ENCODE measurements at places on chromosomes 13 and 19.

DNA sequence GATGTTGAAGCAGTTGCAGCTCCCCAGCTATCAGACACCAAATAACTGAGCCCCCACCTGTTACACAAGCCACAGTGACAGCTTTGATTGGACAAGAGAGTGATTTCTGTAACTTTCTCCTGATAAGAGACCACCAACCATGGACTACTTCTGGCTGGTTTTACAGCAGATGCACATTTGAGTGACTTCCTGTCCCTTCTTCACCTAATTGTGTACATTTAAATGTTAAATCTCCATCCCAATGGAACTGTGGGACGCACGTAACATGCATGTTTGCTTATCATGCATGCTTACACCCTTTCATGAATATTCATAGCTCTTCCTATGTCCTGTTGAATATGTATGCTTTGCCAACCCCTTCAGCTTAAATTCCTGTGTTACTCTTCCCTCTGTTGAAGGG, 6.0 kb upstream of the TNFSF11 start:
- DNase-seq = no peak

DNA sequence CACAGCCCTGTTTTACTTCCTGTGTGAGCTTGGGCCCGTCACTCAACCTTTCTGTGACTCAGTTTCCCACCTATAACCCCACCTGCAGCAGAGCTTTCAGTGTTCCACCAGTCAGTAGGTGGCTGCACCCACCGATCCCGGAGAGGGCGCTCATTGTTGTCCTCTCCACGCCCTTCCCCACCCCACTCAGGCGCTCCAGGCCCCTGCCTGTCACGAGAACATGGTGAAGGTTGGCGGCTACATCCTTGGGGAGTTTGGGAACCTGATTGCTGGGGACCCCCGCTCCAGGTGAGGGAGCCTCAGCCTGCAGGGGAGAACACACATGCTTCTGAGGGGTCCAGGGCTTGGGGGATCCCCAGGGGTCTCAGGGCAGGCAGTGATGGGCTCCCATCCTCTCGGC, 12.3 kb downstream of the FUZ start:
- DNase-seq = no peak

- no peak for DNase-seq
Measured at GRCh38 chr19:10439588-10439987, 19.2 kb downstream of the PDE4A start.

- DNase-seq = no peak
Measured at GRCh38 chr13:33684874-33685273, 133.1 kb upstream of the RFC3 start.

GRCh38 chr19:6773323-6773931, 919 bp downstream of the VAV1 start:
- no peak for DNase-seq

DNA sequence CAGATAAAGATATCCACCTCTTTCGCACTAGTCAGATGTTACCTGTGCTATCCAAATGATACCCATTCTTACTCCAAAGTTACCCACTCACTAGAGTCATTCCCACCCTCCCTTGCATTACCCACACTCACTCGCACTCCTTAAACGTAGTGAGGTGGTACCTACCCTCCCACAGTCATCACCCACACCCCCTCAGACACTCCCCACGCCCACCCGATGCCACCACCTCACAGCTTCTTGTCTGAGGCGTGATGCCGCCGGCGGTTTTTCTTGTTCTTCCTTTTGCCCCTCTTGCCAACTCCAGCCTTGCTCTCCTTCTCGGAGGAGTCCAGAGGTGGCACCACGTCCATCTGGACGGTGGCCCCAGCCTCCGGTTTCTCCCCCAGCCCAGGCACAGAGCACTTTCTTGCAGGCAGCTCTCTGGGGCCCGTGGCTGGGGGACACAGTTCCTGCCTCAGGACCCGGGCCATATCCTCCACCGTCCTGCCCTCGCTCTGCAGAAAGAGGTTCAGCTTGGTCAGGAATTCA, 1.2 kb downstream of the PNMA8C start:
- DNase-seq = no peak

DNA sequence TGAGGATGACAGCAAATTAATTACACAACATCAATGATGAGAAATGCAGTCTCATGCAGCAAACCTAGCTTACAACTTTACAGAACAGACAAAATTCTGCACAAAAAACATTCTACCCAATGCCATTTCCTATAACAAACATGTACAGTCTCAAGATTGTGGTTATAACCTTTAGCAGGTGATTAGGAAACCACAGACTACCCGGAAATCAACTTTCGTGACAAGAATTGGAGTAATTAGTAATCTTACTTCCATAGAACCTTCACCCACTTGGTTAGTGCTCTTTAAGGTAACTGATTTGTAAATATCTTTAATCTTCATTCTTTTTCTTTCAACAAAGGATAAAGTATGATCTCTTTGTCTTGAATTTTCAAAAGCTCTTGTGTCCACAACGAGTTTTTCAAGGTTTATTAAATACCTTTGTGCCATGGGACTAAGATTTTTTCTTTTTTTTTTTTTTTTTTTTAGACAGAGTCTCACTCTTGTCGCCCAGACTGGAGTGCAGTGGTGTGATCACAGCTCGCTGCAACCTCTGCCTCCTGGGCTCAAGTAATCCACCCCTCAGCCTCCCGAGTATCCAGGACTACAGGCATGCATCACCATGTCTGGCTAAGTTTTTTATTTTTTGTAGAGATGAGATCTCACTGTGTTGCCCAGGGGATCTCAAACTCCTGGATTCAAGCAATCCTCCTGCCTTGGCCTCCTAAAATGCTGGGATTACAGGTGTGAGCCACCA, 78.8 kb downstream of the MAP4K1 start:
- DNase-seq = no peak

DNA sequence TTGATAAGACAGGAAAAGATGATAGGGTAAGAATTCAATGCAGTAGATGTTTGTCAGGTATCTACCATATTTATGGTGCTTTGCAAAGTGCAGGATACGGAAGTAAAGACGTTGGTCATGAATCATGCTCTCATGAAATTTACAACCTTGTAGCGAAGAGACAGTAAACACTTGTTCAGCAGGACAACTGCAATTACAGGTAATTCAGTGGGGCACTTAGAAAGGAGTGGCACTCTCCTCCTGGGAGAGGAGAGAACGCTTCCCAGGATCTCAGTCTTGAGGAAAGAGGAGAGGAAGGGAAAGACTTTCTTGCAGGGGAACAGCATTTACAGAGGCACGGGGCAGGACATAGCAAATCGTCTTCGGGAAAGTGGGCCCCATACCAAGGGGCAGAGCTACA, 46.4 kb downstream of the SOX1 start:
- DNase-seq = no peak

DNA sequence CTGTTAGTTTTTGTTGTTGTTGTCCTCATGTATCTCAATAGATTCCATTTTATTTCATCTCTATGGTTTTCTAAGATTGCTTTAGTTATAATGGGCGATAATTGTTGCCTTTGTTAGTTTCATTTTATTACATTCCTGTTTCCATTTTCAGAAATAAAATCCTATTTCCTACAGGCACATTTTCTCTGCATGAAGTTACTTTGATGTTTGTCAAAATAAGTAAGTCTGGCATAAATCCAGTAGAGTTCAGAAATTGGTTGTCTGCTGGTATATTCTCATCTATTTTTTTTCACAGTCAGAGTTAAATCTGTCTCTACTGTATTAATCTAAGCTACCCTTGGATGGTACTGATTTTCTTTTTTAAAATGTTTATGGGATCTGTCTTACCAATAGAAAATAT, 204.1 kb downstream of the MYO16 start:
- no peak for DNase-seq

GRCh38 chr13:42977219-42977659, 14.8 kb downstream of the EPSTI1 start:
- no peak for DNase-seq

DNA sequence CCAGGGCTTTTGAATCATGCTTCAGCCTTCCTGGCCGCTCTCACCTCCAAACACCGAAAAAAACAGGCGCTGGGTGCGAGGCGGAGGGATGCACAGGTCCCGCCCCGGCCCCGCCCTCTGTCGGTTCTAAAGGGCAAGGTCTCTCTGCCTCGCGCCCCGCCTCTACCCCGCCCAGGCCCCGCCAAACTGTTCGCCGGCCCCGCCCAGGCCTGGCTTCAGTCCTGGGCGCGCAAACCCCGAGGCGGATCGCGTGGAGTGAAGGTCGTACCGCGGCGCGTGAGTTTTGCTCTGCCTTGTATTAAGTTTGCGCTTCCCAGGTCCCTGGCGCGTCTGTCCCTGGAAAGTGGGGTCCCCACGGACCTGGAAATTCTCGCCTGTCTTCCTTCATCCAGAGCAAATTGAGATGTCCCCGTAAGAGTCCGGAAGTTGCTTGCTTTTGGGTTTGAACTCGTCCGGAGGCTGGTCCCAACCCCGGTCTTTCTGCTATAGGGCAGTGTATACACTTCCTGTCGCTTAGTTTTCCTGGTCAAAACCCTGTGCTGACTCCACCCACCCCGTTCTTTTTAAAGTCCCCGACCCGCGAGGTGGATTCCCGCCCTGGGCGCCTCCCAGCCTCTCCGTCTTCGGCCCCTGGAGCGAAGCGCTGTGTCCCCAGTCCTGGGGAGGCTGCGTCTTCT, 8.4 kb downstream of the ZNF808 start:
- DNase-seq = no peak

DNA sequence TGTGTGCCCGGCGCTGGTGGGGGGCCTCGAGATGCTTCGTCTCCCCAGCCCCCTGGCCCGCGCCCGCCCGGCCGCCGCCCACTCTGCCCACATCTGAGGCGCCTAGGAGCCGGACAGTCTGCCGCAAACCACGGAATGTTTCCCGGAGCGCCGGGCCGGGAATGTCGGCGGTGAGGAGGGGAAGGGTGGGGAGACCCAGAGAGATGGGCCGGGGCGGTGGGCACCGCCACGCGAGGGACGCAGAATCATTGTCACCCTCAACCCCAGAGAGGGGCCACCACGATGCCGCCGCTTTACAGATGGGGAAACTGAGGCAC, 46.1 kb upstream of the NFIC start:
- DNase-seq = no peak

DNA sequence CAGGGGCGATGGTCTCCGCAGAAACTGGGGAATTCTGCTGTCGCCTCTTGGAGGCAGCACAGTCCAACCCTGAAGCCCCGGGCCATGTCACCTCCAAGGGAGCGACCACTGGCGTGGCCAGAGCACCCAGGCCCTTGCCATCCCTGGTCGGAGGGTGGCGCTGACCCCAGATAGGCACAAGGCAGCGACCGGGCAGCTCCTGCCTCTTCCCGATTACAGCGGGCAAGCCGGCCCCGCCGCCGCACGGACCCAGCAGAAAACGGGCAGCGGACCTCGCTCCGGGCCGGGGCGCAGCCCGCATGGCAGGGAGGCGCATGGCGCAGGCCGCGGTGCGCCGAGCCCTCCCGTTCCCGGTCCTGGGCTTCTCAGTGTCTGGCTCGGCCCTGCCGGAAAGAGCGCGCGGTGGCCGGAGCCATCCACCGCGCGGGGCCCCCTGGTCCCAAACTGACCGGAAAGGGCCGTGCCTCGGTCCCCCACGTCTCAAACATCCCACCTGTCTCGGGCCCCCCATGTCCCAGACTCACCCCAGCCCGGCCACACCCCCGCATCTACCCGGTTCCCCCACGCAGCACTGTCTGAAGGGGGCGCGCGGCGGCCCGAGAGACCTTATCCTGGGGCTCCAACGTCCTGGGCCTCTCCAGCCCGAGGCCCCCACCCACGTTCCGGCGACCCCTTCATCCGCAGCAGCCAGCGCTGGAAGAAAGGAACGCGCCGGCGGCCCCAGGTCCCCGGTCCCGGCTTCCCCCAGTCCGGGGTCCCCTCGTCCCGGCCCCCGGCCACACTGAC, 727 bp downstream of the CERS1 start:
- DNase-seq = no peak

GRCh38 chr13:26660766-26661165, 99.8 kb downstream of the GPR12 start:
- DNase-seq = no peak

- no peak for DNase-seq
Measured at GRCh38 chr13:50387051-50387581, 371.9 kb downstream of the KCNRG start.

DNA sequence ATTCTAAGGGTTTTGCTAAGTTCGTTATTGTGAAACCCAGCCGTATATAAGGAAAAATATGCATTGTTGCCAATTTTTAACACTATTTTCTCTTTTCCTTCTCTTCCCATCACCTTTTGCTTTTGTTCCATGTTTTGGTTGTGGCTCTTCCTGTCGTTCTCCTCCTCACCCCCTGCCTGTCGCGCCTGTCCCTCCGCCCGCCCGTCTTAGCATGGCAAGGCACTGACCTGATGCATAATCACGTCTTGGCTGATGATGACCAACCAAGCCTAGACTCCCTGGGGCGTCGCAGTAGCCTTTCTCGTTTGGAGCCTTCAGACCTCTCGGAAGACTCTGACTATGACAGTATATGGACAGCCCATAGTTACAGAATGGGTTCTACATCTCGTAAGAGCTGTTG, 28.5 kb upstream of the TEX29 start:
- DNase-seq = no peak

DNA sequence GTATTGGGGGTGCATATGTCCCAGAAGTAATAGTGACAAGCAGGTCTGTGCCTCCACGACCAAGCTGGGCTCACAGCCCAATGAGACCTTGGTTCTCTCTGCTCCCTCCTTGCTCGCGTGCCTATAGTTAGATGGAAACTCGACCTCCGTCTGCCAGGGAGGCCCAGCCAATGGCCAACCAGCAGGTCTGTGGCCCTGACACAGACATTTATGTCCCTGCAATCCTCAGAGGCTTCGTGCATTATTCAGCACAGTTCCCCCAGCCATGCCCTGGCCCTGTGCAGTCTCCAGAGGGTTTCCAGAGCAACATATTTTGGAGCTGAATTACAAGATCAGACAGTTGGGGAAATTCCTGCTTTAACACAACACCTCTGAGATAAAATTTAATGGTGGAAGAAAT, 105.1 kb downstream of the UQCRFS1 start:
- DNase-seq = no peak

- no peak for DNase-seq
Measured at GRCh38 chr19:49952479-49952836, 8.5 kb downstream of the SIGLEC11 start.

GRCh38 chr19:39506944-39507714, 7.8 kb upstream of the SELENOV start:
- peak; percentile 42 for DNase-seq

- DNase-seq = no peak
Measured at GRCh38 chr13:71218960-71219359, 648.0 kb downstream of the DACH1 start.

DNA sequence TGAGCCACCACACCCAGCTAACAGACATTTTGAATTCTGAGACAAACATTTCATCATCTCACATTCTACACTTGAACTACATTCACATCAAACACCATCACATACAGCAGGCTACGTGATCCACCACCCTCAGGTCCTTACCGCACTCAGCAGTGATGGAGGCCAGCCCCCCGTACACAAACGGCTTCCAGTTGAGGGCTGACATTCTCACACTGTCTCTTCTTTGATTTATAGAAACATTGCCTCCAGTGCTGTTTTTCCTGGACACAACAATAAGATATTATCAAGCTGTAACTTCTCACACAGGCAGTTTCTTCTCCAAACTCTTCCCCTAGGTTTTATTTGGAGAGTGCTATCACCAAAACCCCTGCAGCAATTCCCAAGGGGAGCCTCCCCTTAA, 7.0 kb downstream of the SLC25A30 start:
- no peak for DNase-seq

Data from HS-5 (cell line).